ENCODE measurements at places on chromosomes 6 and 20. TPM values are rescaled to one million over a fixed set of nuclear protein-coding genes. Genes with fewer than 3 reads are reported as not detected.
A peak's percentile ranks its signal among the peaks of the same experiment; 100 is the strongest.

Gene EYA2
- total RNA-seq: 17.7 TPM

Gene LY6G6F
- not detected for total RNA-seq

DNA sequence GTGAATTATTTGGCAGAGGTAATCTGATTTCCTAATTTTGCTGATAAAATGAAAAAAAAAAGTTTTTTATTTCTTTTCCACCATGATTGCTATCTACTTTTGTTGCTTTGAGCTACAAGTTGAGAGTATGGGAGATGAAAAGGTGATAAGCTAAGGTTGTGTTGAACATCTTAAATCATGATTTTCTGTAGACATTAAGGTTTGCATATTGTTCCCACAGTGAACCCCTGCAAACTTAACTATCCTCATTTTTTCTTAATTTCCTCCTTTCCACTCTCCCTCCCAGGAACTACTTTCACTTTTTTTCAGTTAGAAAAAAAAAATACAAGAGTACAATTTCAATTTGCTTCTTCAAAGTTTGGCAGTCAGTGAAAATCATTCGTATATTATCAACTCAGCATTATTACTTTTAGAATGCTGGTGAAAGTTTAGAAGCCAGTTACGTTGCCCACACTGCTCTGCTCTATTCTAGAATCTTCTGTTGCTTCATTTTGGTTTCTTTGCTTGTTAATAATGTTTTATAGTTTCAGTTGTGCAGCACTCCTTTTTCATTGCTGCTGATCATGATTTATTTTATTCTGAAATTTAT, 673.8 kb upstream of the CITED2 start:
- H3K4me1 ChIP-seq: peaks cover 41% of the 10 kb centered on the region
- no peak overlapping the region for H3K27ac ChIP-seq
- DNase-seq: no peak
- no peak overlapping the region for H3K4me3 ChIP-seq
- H3K36me3 ChIP-seq: no peaks in the 10 kb centered on the region

DNA sequence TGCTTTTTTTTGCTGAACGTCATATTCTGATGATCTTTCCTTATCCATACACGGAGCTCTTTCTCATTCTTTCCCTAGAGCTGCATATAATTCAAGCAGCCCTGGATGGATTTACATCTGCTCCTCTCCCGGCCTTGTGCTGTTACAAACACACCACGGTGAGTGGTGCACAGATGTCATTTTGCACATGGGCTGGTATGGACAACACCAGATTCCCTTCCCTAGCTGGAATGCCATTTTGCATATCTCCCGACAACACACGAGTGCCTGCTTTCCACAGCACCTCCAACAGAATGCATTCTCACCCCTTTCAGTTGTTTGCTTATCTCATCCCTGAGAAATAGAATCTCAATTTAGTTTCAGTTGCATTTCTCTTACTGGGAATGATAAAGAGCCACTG, 69.5 kb upstream of the AFDN start:
- no peaks in the 10 kb centered on the region for H3K4me1 ChIP-seq
- no peaks in the 10 kb centered on the region for H3K36me3 ChIP-seq
- peak; percentile 23 for DNase-seq
- H3K27me3 ChIP-seq: no peaks in the 10 kb centered on the region

- peak; percentile 23 for DNase-seq
- peaks cover 5% of the 10 kb centered on the region for H3K27me3 ChIP-seq
- no peak overlapping the region for H3K27ac ChIP-seq
- no peaks in the 10 kb centered on the region for H3K36me3 ChIP-seq
- H3K4me3 ChIP-seq: no peak overlapping the region
- H3K4me1 ChIP-seq: no peaks in the 10 kb centered on the region
Measured at GRCh38 chr6:55180258-55180657, 5.9 kb downstream of the HCRTR2 start.

- no peaks in the 10 kb centered on the region for H3K4me1 ChIP-seq
- no peaks in the 10 kb centered on the region for H3K27me3 ChIP-seq
- DNase-seq: no peak
- H3K4me3 ChIP-seq: no peak overlapping the region
- no peaks in the 10 kb centered on the region for H3K36me3 ChIP-seq
Measured at GRCh38 chr6:113660819-113661218, 196.3 kb upstream of the MARCKS start.

Measured in osteoblast (primary cell).